Left lung (tissue), 14 donors: ENCODE measurements at places on chromosomes 3 and 15. TPM values are rescaled to one million over a fixed set of nuclear protein-coding genes. Genes with fewer than 3 reads are reported as not detected.

DNA sequence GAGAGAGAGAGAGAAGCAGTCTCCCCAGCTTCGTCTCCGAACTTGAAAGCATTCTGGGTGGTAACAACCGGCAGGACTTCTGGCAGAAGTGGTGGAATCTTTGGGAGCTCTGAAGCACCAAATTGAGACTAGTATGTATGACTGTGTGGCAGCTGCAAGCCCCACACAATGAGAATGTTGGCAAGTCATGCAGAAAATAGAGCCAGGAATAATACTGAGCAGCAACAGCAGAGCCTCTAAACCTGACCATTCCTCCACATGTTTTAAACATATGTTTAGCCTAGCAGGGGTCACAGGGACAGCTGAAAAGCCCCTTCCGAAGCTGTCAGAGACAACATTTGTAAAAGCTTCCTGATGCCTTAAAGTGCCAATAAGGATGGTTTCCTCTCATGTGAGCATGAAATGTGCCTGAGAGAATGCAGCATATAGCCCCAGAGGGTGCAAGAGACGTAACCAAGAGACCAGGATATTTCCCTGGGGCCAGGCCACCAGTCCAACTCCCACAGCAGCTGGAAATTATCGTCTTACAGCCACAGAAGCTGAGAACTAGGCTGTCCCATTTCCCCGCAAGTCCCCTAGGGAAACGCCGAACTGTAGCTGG is 178.6 kb upstream of the CCDC54 start:
- H3K27ac ChIP-seq = peak overlapping the region; percentile 36
- H3K36me3 ChIP-seq = no peaks in the 10 kb centered on the region
- H3K4me1 ChIP-seq = no peaks in the 10 kb centered on the region
- no peak for DNase-seq
- H3K4me3 ChIP-seq = no peak overlapping the region

GRCh38 chr3:104952146-104952972 is 414.4 kb upstream of the ALCAM start:
- no peak overlapping the region for H3K4me3 ChIP-seq
- peak; percentile 63 for DNase-seq
- H3K27ac ChIP-seq = no peak overlapping the region
- no peaks in the 10 kb centered on the region for H3K27me3 ChIP-seq
- H3K36me3 ChIP-seq = no peaks in the 10 kb centered on the region

- H3K36me3 ChIP-seq = no peaks in the 10 kb centered on the region
- H3K27ac ChIP-seq = no peak overlapping the region
- no peak overlapping the region for H3K4me3 ChIP-seq
- H3K4me1 ChIP-seq = peaks cover 9% of the 10 kb centered on the region
- no peak for DNase-seq
Measured at GRCh38 chr3:16359331-16359730, 94.3 kb downstream of the OXNAD1 start.

DNA sequence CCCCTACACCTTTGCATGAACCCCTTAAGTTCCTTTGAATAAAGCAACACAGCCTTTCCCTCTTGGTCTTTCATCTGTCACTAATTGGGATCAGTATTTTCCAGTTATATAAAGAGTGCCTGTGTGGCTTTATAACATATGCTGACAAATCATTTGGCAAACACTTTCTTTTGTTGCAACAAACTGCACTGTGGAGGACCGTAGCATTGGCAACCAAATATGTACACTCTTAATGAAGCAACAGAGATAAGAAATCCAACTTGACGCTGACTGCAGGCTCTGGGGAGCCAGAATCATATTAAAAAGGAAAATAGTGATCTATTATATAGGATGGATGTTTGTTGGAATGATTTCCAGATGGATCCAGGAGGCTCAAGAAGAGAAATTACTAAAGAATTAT is 120.1 kb upstream of the PRICKLE2 start:
- H3K27me3 ChIP-seq = no peaks in the 10 kb centered on the region
- peaks cover 36% of the 10 kb centered on the region for H3K4me1 ChIP-seq
- H3K36me3 ChIP-seq = no peaks in the 10 kb centered on the region
- no peak for DNase-seq
- peak overlapping the region; percentile 80 for H3K27ac ChIP-seq

DNA sequence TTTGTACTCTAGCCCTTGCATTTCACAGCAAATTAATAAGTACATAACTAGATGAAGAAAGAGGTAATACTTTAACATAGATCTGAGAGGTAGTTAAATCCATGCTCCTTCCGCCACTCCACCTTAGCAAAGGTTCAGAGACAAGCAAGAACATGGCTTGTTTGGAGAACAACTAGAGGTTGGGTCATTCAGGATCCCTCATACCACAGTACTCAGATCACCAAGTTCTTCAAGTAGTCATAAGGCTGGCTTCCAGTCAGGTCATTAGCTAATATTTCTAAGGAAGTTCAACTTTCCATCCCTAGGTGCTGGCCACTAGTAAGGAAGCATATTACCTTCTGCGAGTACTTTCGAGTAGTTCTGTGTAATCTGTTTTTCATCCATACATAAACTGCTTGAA is 44.1 kb downstream of the CD200R1 start:
- DNase-seq = no peak
- H3K36me3 ChIP-seq = no peaks in the 10 kb centered on the region
- H3K27ac ChIP-seq = no peak overlapping the region
- H3K27me3 ChIP-seq = no peaks in the 10 kb centered on the region

DNA sequence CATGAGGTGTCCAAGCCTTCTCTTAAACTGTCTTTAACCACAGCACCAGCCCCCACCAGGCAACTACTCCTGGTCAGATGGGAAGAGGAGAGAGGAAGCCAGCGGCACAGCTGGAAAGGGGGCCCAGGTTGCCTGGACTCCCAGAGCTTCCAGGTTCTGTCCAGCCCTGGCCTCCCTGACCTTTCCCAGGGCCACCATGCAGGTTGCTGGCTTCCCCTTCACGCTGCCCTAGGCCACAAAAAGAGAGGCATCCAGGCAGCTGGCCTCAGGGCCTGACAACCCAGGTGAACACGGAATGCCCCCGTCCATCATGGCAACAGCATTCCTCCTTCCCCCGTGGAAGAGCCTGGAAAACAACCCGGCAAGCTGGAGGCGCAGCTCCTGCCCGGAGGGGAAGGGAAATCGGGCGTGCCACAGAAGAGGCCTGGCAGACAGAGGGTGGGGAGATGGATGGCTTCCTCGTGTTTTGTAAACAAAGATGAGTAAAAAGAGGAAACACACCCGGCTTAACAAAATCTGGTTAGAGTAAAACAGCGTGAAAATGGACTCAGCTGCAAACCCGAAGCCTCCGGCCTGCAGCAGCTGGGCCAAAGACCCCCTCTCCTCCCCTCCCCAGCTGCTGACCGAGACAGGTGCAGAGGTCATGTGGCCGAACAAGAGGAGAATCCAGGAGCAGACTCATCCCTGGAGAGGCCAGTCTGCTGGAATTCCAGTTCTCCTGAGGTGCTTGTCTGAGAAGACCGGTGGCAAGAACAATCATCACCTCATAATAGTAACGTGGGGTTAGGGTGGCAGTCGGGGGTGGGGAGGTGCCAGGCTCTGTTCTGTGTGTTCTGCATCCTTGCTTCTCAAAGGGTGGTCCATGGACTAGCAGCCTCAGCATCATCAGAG is 15.5 kb downstream of the BMF start:
- H3K4me1 ChIP-seq = peaks cover 38% of the 10 kb centered on the region
- no peak for DNase-seq
- no peak overlapping the region for H3K4me3 ChIP-seq
- no peaks in the 10 kb centered on the region for H3K27me3 ChIP-seq

DNA sequence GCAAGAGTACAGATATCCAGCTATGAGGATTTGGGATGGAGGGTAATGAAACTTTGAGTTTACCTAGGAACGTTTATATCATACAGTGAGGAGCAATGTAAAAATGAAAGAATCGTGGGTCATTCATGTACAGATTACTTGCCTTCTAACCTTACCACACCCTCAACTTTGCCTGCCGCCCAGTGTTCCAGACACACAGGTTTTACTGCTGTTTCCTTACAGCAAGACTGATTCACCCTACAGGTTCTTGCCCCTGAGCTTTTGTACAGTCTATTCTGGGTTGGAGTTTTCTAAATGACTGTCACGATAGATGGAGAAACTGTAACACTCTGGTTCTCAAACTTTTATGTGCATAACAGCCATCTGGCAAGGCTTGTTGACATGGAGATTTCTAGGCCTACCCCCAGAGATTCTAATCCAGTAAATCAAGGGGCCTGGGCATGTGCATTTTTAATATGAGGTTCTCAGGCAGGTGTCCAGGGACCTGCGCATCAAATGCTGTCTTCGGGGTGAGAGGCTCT is 6.6 kb upstream of the TPRG1 start:
- H3K27me3 ChIP-seq = no peaks in the 10 kb centered on the region
- no peak overlapping the region for H3K27ac ChIP-seq
- no peak overlapping the region for H3K4me3 ChIP-seq
- H3K4me1 ChIP-seq = peaks cover 3% of the 10 kb centered on the region
- DNase-seq = no peak

GRCh38 chr3:23574822-23575315 is 230.9 kb upstream of the UBE2E1 start:
- no peak for DNase-seq
- H3K27me3 ChIP-seq = no peaks in the 10 kb centered on the region
- H3K36me3 ChIP-seq = no peaks in the 10 kb centered on the region
- H3K27ac ChIP-seq = no peak overlapping the region
- no peak overlapping the region for H3K4me3 ChIP-seq

DNA sequence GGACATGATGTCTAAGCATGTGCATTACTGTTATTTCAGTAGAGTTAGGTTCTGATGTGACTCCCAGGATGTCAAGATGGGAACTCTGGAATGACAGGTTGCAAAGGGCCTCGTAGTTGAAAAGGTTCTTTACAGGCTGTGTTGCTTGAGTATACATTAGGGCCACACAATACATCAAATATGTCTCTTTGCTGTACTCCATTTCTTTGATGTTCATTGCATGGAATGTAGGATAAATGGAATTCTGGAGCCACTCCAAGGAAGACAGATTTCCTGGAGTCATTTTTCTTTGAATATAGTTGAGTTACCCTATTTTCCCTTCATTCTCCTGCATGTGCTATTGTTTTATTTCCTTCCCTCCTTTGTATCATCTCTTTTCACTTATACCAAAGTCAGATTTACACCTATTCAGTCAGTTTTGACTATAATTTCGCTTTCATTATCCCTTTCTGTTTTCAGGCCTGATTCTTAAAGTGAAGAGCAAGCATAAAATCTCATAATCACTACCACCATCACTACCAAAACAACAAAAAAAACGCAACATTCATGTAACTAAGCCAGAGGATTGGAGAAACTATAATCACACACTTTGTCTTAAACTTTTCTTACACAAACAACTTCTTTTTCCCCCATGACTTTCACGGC is 61.2 kb upstream of the PTX3 start:
- no peak overlapping the region for H3K27ac ChIP-seq
- H3K4me3 ChIP-seq = no peak overlapping the region
- no peak for DNase-seq
- H3K4me1 ChIP-seq = no peaks in the 10 kb centered on the region
- no peaks in the 10 kb centered on the region for H3K36me3 ChIP-seq

GRCh38 chr15:85490856-85491255 is 110.5 kb downstream of the AKAP13 start:
- no peak overlapping the region for H3K4me3 ChIP-seq
- H3K27ac ChIP-seq = no peak overlapping the region
- H3K4me1 ChIP-seq = peaks cover 12% of the 10 kb centered on the region

DNA sequence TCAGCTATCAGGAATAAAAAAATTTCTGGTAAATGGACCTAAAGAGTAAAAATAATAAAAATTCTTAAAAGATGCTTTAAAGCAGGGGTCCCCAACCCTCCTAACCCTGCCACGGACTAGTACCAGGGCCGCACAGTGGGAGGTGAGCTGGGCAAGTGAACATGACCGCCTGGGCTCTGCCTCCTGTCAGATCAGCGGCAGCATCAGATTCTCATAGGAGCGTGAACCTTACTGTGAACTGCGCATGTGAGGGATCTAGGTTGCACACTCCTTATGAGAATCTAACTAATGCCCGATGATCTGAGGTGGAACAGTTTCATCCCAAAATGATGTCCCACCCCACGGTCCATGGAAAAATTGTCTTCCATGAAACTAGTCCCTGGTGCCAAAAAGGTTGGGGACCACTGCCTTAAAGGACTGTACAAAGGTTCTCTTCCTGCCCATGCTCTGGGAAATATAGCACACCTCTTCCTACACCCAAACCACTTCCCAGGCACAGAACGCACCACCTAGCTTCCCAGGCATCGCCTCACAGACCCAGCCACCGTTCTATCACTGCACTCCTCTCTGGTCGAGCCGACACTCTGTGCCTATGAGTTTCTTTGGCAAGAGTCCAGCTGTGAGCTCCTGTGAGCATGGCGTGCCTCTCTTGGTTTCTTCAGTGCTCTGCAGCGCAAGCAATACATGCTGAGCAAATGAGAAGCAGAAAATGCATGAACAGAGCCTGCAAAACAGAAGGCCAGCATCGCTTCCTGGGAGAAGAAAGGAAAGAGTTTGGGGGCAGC is 104.9 kb downstream of the OCA2 start:
- no peak overlapping the region for H3K27ac ChIP-seq
- DNase-seq = no peak
- no peak overlapping the region for H3K4me3 ChIP-seq
- H3K27me3 ChIP-seq = no peaks in the 10 kb centered on the region
- no peaks in the 10 kb centered on the region for H3K36me3 ChIP-seq

DNA sequence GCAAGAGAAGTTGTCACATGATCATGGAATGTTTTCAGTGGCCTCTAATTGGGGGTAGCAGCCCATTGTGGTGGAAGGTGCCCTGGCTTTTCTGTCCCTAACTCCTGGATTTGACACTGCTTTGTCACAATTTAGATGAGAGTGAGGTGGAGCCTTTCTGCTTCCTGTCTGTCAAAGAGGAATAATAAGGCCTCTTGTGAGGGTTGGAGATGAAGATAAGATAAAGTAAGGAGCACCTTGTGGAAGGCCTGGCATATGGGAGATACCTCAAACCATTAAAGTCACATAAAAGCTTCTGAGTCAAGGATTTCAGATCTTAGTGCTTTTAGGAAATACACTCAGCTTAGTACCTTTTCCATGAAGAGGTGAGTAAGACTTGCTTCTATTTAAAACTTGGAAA is 172.6 kb upstream of the FAM3D start:
- no peaks in the 10 kb centered on the region for H3K4me1 ChIP-seq
- H3K27me3 ChIP-seq = no peaks in the 10 kb centered on the region
- no peak overlapping the region for H3K4me3 ChIP-seq

- H3K27me3 ChIP-seq = no peaks in the 10 kb centered on the region
- no peaks in the 10 kb centered on the region for H3K36me3 ChIP-seq
- H3K27ac ChIP-seq = no peak overlapping the region
Measured at GRCh38 chr15:74635228-74635627, 19.6 kb downstream of the CLK3 start.

GRCh38 chr3:79249701-79250100 is 518.1 kb downstream of the ROBO1 start:
- no peaks in the 10 kb centered on the region for H3K36me3 ChIP-seq
- no peak overlapping the region for H3K4me3 ChIP-seq
- no peak overlapping the region for H3K27ac ChIP-seq
- H3K4me1 ChIP-seq = no peaks in the 10 kb centered on the region
- no peaks in the 10 kb centered on the region for H3K27me3 ChIP-seq
- no peak for DNase-seq

- H3K27ac ChIP-seq = no peak overlapping the region
- no peak for DNase-seq
- H3K36me3 ChIP-seq = no peaks in the 10 kb centered on the region
- H3K4me1 ChIP-seq = no peaks in the 10 kb centered on the region
- peaks cover 23% of the 10 kb centered on the region for H3K27me3 ChIP-seq
Measured at GRCh38 chr15:101504373-101504772, 14.9 kb upstream of the PCSK6 start.

The FBXL2 gene
- 16.8 TPM for total RNA-seq

The SCAANT1 gene
- total RNA-seq = not detected

The TF gene
- 3.5 TPM for total RNA-seq

The PP2D1 gene
- not detected for total RNA-seq

The TLR9 gene
- total RNA-seq = not detected

The TGM5 gene
- not detected for total RNA-seq

The EFL1 gene
- 14.7 TPM for total RNA-seq

The ERICH6 gene
- total RNA-seq = not detected

The BCL2A1 gene
- 28.7 TPM for total RNA-seq
